Posterior vena cava (tissue), 2 donors: ENCODE measurements at places on chromosomes 12 and 14. TPM values are rescaled to one million over a fixed set of nuclear protein-coding genes. Genes with fewer than 3 reads are reported as not detected.

- no peak for DNase-seq
Measured at GRCh38 chr12:60391051-60391450, 795.2 kb downstream of the SLC16A7 start.

DNA sequence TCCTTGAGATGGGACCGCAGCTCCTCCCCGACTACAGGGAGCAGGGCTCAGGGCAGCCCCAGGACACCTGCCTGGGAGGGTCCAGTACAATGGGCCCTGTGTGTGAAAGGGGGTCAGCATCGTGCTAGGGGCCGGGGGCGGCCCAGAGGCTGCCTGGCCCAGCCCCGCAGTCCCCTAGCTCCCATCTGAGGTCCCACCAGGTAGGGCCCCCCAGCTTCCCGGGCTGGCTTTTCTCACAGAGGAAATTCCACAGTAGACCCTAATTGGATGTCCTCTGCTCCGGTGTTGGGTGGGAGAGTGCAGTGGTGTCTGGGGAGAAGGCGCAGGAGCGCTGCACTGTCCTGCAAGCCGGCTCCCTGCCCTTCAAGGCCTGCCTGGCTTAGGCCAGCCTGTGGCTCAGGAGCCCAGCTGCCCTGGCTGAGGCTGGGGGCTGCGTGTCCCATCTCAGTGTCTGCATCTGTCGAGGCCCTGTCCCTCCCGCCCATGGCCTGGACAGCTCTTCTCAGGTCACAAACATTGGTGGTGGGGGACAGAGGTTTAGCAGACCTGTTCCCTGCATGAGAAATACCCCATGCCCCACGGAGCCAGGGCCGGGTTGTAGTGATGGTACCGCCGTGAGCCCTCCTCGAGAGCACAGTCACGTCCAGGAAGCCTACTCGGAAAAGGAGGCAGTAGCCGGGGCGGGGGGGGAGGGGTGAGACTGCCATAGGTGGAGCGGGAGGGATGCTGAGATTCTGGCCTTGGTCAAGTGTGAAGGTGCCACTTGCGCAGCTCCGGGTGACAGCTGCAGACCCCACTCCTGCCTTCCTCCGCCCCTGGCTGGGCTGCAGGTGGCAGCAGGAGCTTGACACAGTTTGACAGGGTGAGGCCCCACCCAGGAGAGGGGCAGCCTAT, 11.6 kb downstream of the HIP1R start:
- DNase-seq: peak; percentile 76

DNA sequence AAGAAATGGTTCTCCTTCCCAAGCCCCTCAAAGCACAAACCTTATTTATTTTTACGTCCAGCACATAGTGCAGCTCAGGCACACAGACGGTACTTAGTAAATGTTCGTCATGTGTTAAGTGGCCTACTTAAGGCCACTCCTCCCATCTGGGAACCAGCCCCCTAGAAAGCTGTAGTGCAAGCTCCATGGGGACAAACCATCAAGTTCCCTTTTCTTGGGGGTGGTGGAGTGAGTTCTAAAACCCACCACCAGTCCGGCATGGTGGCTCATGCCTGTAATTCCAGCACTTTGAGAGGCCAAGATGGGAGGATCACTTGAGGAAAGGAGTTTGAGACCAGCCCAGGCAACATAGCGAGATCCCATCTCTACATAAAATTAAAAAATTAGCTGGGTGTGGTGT, 49.4 kb downstream of the PITPNM2 start:
- no peak for DNase-seq

DNA sequence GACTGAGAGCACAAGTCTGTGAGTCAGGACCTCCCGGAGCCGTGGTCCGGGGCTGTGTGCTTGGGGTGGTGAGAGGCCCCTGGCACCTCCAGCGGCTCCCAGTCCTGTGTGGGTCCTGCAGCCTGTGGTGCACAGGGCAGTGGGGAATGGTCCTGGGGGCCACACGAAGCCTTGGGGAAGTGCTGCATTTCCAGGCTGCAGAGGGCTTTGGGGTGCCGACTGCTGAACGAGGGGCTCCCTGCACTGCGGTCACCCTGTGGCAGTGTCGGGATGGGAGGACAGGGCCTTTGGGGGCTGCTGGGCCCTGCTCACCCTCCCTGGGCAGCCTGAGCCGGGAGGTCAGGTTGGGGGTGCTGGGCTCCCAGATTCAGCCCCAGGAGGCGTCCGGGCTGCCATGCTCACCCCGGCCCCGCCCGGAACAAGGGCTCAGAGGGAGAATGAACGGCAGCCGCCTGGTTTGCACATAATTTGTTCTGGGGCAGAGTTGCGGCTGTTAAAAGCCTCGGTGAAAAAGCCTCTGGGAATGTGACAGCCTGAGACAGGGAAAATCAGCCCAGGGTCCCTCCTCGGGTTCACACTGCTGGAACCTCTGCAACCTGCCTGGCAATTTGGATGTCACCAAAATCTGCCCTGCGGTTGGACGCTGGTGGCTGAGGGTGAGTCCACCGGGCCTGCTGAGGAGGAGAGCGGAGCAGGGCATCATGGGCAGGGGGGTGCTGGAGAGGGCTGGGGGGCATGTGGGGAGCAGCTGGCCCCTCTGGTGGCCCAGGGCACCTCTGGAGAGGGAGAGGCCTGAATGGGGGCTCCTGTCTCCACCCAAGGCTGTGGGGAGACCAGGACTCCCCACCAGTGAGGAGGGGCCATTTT, 109.2 kb downstream of the KIF26A start:
- DNase-seq: peak; percentile 71

- peak; percentile 99 for DNase-seq
Measured at GRCh38 chr12:51238510-51239334, at the start of gene DAZAP2. DAZAP2 (plus strand) TSS chr12:51238826; CDS start chr12:51238908, 82 bp downstream.

DNA sequence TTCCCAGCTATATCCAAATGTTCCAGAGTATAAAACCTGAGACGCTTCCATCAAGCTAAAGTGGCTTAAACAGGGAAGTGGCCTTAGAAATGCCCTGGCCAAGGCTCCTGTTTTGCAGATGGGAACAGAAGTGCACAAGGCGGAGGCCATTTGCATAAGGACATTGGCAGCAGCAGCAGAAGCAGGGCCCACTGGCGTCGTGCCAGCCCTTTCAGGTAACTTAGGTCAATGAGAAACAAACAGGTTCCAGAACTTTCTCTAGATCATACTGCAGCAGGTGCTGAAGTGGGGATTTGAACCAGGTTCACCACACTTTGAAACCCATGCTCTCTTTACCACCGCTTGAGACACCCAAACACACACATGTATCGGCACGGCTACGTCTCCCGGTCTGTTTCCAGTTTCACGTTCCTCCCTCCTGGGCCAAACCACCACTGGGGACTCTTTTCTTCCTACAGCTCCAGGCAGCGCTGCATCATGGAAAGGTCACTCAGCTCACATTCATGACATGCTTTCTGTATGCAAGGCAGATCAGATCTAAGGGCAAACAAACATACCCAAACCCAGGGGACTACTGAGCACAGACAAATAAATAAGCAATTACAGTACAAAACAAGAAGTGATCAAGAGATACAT, 46.0 kb upstream of the PLEKHG6 start:
- peak; percentile 65 for DNase-seq

DNA sequence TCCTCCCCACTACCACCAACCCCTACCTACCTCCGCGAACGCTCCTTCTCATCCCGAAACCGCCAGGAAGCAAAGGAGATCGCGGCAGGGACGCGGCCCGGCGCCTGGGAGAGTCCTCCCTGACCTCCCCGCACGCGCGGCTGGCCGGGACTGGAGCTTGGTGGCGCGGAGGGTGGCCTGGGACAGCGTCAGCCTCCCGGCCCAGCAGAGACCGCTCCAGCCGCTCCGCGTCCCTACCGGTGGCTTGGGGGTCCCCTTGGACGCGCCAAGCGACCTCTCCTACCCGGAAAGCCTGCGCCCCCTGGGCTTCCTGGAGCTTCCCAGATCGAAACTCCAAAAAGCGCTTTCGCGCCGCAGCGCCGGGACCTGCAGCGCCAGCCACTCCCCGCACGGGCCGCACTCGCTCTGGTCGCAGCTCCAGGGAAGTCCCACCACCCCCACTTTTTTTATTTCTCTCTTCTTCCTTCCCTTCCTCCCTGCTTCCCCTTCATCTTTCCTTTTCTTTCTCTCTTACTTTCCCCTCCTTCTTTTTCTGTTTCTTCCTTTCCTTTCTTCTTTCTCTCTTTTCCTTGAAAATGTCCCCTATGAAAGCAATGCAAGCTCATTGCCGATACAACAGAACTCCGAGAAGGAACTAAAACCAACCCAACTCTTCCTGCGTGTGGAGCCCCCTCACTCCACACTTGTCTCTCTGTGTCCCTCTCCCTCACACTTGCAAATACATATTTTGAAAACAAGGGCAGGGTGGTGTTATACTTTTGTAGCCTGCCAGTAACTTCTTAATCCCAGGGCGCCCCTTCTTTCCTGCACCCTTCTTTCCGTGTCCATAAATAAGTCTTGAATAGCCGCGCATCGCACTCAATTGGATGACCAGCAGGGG, 3.8 kb downstream of the DIO3 start:
- no peak for DNase-seq

GRCh38 chr12:38638401-38638800, 267.0 kb downstream of the CPNE8 start:
- DNase-seq: no peak

The OASL gene
- total RNA-seq: 0.42 TPM

The JAG2 gene
- total RNA-seq: 17.3 TPM

DNA sequence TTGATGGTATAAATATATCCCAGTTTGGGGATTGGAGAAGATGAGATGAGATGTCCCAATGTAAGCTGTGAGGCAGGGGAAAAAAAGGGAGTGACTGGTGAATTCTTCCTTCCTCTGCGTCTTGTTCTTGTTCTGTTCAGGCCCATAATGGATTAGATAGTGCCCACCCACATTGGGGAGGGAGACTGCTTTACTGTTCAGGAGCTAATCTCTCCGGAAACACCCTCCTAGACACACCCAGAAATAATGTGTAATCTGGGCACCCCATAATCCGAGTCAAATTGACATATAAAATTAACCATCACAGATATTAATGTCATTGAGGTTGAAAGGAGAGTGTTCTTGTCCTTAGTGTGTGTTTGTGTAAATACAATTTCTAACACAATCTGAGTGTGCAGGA, 29.3 kb downstream of the ETV6 start:
- no peak for DNase-seq

DNA sequence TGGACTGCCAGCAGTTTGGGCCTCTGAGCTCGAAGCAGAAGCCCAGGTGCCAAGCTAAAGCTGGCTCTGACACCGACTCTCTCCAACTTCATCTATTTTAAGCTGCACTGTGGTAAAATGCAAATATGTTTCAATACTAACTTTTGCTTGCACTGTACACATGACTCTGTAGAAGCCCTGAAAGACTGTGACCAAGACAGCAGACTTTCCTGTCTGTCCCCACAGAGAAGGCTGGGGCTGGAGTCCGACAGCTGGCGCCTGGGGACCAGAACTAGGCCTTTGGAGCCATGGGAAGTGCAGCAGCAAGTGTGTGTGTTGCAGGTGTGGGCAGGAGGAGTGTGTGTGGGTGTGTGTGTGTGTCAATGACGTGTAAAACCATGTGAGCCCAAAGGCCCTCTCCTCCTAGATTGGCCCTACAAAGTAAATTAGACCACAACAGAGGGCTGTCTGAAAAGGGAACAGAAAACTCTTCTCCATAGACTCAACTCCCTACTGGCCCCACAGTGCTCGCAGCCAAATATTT, 16.4 kb upstream of the RAB35 start:
- no peak for DNase-seq

- DNase-seq: no peak
Measured at GRCh38 chr12:63880742-63881263, 36.3 kb downstream of the SRGAP1 start.

- peak; percentile 43 for DNase-seq
Measured at GRCh38 chr12:123243671-123244262, 10.5 kb downstream of the MTRFR start.

DNA sequence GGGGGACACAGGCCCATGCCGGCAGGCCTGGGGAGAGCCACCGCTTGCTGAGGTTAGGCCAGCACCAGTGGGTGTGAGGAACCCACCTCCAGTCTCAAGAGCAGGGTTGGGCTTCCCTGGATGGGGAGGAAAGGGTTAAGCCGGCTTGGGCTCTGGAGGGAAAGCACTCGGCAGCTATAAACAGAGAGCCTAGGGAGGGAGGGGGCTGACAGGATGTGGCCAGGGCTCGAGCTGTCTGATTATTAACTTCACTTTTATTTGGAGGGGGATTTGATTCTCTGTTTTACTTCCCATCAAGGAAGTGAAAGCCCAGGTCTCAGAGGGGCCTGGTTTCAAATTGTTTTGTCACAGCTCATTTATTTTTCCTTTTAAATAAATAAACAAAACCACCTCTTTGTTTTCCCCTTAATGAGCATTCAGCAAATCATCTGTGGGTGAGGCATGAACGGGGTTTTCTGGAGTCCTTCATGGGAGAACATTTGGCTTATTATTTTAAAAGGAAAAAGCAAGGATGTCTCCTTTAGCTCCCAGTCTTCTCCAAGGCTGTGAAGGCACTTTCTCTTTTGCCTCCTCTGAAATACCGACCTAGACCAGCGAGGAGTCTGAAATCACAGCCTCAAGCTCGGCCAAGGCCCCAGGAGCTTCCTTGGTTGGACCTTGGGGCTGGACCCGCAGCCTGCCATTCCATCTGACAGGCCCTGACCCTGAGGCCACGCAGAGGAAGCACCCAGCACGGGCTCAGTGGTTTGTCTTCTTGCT, 21.9 kb upstream of the ZFP36L1 start:
- no peak for DNase-seq

The ACOT6 gene
- not detected for total RNA-seq

The SINHCAF gene
- 12.0 TPM for total RNA-seq

DNA sequence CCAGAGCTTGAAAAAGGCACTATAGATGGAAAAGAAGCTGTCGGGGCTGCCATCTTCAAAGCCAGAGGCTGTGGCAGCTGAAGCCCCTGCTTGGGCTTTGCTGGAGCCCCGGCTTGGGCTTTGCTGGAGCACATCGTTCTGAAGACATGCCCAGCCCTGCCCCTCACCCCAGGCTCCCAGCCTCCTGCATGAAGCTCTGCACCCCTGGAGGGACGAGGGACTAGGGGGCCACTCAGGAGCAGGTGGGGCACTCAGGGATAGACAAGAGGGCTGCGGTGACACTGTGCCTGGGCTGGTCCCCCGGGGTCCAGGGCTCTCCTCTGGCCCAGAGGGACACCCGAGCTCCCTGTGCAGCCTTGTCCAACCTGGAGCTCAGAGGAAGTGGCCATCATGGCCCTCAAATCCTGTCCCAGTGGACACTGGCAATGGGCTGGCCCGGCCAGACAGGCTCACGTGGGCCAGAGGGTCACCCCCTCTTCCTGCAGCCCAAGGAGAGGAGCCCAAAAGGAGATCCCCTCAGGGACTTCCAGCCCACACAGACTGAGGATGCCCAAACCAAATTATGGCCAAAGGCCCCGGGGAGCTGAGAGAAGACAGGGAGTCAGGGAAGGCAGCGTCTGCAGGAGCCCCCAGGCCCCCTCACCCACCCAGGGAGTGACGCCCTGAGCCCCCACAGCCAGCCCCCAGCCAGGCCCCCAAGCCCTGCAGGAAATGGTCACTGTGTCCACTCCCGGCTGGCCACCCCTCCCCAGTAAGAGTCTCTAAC, 23.1 kb upstream of the C14orf180 start:
- peak; percentile 75 for DNase-seq

The TIGAR gene
- 12.1 TPM for total RNA-seq
